ENCODE measurements at places on chromosomes 6 and 20.

GRCh38 chr6:107398001-107398400 lies 61.4 kb downstream of the PDSS2 start:
- DNase-seq, result no peak

DNA sequence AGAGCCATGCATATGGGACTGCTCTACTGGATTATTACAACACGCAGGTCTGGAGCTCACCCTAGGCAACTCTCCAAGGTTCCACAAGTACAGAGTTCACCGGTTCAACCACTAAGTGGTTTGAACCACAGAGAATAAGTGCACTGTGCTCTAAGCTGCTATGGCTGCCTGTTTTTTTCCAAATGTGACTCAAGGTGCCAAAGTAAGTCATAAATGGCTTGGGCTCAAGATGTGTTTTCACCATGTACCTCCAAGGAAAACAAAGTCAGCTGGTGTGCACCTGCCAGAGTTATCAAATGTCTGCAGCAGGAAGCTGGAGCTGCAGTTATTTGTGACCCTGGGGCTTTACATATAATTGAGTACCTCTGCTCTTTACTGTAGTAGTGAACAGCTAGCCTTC lies 76.7 kb downstream of the PREP start:
- no peak for DNase-seq

DNA sequence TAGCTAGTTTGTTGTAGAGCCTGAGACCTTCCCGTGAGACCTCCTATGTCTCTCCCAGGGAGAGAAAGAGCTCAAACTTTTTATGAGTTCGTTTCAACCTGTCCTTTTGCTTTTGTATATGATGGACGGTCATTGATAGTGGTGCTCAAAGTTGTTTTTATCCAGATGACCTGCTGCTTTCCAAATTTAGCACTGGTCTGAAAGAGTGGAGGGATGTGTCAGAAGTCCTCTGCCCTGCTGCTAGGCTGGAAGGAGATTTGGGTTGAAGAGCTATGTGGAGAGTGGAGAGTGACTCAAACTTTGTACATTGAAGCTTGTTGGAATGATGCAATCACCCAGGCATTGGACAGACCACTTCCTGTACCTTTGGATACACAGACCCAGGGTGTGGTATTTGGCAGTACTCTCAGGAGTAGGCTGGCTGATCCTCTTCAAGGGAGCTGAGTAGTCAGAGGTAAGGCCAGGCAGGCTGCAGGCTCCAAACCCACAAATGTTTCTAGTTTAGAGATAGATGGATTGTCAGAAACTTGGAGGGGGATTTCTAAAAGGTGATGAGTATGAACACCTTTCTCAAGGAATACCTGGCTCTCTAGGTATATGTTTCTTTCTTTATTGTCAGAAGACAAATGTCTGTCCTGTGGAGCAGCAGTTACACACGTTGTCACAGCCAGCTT lies 49.4 kb upstream of the RREB1 start:
- DNase-seq, result no peak

- no peak for DNase-seq
These were observed 59.2 kb downstream of the PTPRA start for GRCh38 chr20:2932498-2932897.

DNA sequence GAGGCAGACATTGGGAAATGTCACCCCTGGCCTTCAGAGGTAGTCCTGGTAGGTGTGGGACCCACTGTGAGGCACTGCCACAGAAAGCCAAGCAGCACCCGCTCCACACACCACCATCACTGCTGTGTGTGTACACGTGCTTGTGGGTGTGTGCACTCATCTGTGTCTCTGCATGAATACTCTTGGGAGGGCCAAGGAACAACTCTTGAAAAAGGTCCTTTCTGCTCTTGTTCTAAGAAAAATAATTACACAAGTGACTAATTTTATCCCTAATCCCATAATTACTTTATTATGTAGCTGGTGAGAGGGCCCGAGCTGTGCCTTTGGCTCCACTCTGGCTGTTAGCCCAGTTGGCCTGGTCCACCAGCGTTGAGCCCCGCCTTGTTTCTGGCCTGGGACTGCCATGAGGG lies 21.7 kb upstream of the EPB41L1 start:
- DNase-seq, result no peak
